Stimulated activated CD8-positive, alpha-beta memory T cell treated with anti-CD3 and anti-CD28 coated beads, Interleukin-7, amount 100 ng/mL, for 48 hours (primary cell): ENCODE measurements at places on chromosomes 16 and 17.

- DNase-seq, result peak; percentile 24
Observed at GRCh38 chr17:4678448-4679026, 25.4 kb downstream of the PELP1 start.

- peak; percentile 25 for DNase-seq
Observed at GRCh38 chr16:11405331-11406176, 60.3 kb downstream of the RMI2 start.

DNA sequence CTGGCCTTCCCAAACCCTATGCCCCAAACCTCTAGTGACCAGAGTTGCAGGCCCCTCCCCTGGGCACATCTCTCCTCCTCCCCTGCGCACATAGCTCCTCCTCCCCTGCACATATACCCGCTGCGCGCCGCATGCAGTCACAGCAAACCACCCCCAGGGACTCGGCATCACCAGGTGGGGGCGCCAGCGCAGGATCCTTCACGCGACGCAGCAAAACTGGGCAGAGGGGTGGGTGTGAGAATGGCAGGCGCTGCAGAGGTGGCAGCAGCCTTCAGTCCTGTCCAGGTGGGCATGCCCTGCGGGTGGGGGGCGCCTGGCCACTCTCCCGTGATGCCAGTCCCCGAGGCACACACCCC, 5.6 kb downstream of the CORO6 start:
- peak; percentile 78 for DNase-seq

GRCh38 chr17:44187131-44187899, 543 bp downstream of the TMUB2 start:
- no peak for DNase-seq

- DNase-seq, result no peak
Observed at GRCh38 chr16:47197536-47198179, 53.9 kb upstream of the NETO2 start.

GRCh38 chr17:57499648-57500049, 243.3 kb downstream of the MSI2 start:
- DNase-seq, result no peak

DNA sequence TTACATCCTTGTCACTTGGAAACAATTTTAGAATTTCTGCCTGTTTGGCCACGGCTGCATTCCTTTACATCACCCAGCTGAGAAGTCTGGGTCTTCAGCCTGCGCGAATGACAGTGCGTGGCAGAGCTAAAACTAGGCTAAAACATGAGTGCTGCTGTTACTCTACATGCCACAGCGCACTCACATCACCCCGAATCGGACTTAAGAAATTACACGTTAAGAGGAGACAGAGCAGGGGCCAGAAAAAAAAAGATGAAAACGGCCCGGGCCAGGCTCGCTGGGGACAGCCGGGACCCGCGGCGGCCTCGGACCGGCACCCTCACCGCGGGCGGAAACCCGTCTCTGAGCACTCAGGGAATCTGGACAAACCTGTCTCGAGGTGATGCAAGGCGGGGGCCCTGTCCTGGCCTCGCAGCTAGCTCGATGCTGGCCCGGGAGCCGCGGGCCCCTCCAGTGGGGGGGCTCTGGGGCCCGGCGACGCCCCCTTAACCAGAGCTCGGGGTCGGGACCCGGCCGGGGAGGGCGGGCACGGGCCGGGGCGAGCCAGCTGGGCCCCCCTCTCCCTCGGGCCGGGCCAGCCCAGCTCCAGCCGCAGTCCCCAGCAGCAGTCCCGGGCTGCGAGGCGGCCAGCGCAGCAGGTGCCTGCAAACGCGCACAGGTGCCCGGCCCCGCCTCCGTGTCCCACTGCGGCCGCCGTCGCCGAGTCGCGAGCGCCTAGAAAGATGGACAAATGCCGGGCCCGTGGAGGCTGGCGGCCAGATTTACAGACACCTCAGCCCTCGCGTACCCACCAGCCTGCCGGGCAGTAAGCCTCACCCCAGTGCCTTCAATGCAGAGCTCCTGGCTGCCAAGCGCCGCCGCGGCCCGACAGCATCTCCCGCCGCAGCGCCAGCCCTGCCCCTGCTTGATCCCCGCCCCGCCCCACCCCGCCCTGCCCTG, at the start of gene AKTIP:
Gene AKTIP, minus strand, starts transcription at position 879 of the 939 bp plus-strand sequence. CDS start 2,950 bp downstream, outside the sequence.
- DNase-seq, result peak; percentile 43

DNA sequence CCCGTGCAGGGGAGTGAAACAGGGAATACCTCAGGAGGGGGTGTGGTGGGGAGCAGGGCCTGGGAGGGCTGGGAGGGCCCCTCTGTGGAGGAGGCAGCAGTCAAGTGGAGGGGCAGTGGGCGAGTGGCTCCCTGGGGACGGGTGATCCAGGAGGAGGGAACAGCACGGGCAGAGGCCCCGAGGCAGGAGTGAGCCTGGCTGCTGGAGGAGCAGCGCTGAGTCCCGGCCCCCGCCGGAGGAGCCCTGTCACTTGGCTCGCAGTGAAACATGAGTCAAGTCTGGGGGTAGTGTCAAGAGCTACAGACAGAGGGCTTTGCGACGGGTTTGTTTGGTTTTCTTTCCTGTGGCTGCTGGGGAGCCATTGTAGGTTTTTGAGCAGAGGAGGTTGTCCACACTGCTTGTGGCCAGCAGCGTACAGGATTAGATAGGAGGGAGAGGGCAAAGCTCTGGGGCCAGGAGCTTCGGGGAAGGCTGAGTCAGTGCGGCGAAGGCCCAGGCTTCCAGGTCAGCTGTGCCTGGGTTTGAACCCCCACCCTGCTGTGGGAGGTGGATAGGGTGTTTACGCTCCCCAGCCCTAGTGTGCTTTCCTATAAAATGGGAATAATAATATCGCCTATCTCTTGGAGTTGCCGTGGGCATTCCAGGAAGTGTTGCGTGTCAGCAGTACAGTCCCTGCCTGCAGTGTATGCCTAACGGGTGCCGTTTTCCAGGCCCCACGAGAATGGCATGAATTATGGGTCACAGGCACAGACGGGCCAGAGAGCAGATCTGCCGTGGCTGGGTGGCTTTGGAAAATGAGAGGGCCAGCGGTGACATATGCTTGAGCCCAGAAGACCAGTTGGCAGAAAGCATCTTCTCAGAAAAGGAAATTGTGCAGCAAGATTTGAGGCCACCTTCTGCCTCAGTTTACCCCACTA, 115.9 kb upstream of the CIBAR2 start:
- no peak for DNase-seq

GRCh38 chr17:34580685-34581445, 1.5 kb downstream of the TMEM132E start:
- no peak for DNase-seq

GRCh38 chr17:50939795-50940684, 73.9 kb upstream of the TOB1 start:
- DNase-seq, result no peak
